Activated naive CD4-positive, alpha-beta T cell treated with anti-CD3 and anti-CD28 coated beads for 36 hours (primary cell): ENCODE measurements at places on chromosomes 12 and 14.

DNA sequence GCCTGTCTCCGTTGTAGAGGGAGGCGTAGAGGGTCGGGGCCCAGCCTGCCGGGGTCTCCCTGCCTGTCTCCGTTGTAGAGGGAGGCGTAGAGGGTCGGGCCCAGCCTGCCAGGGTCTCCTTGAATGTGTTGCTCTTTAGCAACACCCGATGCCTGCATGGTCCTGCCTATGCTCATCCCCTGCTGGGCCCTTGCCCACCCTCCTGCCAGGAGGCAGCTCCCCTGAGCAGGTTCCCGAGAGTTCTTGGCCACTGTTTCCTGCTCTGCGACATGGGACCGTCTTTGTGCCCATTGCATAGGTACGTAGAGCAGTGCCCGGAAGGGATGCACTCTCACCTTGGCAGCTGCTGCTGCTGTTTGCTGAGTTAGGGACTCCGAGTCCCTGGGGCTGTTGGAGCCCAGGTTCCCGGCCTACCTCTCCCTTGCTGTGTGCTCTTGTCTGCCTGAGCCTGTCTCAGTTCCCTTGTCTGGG, 3.3 kb downstream of the KIF26A start:
- H3K36me3 ChIP-seq: no peaks in the 10 kb centered on the region
- no peak for DNase-seq
- no peak overlapping the region for H3K27ac ChIP-seq

DNA sequence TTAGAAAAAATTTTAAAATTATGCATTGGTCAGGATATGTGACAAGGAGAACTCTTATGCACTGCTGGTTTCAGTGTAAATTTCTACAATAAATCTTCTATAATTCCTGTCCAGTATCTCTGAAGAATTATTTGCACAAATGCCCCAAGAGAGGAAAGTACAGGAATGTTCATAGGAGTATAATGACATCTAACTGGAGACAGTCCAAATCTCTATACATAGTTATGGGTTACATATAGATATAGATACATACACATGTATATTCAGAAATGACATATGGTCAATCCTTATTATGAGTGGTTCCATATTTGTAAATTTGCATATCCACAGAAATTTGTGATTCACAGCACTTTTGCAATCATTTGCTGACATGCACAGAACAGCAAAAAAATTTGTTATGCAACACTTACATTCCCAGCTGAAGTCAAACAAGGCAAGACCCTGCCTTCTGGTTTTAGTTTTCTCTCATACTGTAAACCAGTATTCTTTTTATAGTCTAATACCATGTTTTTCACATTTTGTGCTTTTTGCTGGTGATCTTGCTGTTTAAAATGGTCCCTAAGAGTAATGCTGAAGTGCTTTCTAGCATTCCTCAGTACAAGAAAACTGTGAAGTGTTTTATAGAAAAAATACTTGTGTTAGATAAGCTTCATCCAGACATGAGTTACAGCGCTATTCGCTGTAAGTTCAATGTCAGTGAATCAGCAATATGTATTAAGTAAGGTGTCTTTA, 103.8 kb downstream of the SLC16A7 start:
- DNase-seq: no peak
- no peaks in the 10 kb centered on the region for H3K27me3 ChIP-seq
- no peaks in the 10 kb centered on the region for H3K4me1 ChIP-seq
- no peaks in the 10 kb centered on the region for H3K36me3 ChIP-seq

DNA sequence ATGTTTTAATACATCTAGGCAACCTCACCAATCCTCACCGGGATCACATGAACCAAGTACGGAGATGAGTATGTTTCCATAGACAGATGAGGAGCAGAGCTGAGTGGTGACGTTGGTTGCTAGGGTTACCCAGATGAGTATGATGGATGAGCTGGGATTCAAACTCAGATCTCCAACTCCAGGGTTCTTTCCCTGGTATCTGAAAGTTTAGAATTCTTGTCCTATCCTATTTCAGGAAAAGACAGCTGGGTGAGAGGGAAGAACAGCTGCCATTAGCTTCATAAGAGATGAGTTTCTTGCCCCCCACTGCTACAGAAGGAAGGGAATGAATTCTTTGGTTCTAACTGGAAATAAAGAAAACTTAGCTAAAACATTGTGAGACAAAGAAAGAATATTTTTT, 728.9 kb upstream of the TBX3 start:
- H3K27me3 ChIP-seq: no peaks in the 10 kb centered on the region
- no peak overlapping the region for H3K4me3 ChIP-seq
- no peak overlapping the region for H3K27ac ChIP-seq
- H3K4me1 ChIP-seq: no peaks in the 10 kb centered on the region
- H3K36me3 ChIP-seq: no peaks in the 10 kb centered on the region

DNA sequence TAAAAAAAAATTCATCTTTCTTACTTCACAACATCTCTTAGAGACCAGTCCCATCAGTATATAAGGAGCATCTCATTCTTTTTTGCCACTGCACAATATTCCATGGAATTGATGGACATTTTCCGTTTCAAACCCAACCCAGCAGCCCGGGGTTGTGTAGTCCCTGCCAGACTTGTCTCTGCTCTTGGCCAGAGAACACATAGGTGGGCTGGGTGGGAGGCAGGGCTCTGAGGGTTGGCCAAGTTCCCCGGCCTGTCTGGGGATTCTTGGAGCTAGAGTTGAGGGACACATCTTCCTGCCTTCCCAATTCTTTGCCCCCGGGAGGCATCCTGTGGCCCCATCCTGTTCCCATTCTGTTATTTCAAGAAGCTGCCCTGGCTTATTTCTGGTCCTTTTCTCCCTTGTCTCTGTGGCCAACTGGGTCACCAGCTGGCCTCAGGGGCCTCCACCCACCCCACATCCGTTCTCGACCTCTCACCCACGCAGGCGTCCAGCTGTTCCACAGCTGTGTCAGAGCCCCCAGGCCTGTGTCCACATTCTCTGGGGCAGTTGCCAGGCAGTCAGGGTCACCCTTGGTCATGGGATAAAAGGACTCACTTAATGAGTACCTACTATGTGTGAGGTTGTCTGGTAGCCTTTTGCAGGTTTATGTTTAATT, 52.0 kb upstream of the CCDC63 start:
- no peaks in the 10 kb centered on the region for H3K36me3 ChIP-seq
- H3K27ac ChIP-seq: no peak overlapping the region
- no peaks in the 10 kb centered on the region for H3K27me3 ChIP-seq
- DNase-seq: no peak
- peaks cover 15% of the 10 kb centered on the region for H3K4me1 ChIP-seq

DNA sequence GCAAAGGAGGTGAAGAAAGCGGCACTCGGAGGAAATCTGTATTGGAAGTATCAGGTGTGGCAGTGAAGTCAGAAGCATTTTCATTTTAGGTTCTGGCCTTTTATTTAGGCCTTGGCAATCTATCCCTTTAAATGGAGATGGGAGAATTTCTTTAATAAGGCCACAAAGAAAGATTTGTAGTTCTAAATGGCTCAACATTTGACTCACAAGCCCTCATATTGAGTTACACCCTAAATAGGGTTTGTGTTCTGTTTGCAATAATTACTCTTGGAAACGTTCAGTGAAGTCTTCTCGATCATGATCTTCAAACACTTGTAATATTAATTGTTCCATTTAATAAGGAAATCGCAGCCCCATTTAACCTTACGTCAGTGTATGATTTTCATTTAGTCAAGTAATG, 25.3 kb upstream of the TMEM260 start:
- H3K27ac ChIP-seq: no peak overlapping the region
- no peak for DNase-seq
- H3K4me3 ChIP-seq: no peak overlapping the region
- peaks cover 11% of the 10 kb centered on the region for H3K27me3 ChIP-seq
- no peaks in the 10 kb centered on the region for H3K4me1 ChIP-seq
